ENCODE measurements at places on chromosomes 5 and 9. TPM values are rescaled to one million over a fixed set of nuclear protein-coding genes. Genes with fewer than 3 reads are reported as not detected.

GRIA1 gene
- 0.31 TPM for total RNA-seq

PCDHA1 gene
- 0.24 TPM for total RNA-seq

DAB2 gene
- total RNA-seq = 227 TPM

GARIN3 gene
- total RNA-seq = not detected

CCDC183 gene
- total RNA-seq = 0.27 TPM

SHISAL2B gene
- total RNA-seq = not detected

FREM1 gene
- not detected for total RNA-seq

DNAH5 gene
- total RNA-seq = 1.5 TPM

IL33 gene
- not detected for total RNA-seq

BHMT2 gene
- total RNA-seq = not detected

GCNT1 gene
- total RNA-seq = 23.8 TPM

CDH18 gene
- 0.38 TPM for total RNA-seq

NDST1 gene
- 146 TPM for total RNA-seq

DMRTA1 gene
- not detected for total RNA-seq

B4GALT7 gene
- 44.7 TPM for total RNA-seq

PRSS3 gene
- total RNA-seq = 32.3 TPM

SLC6A7 gene
- not detected for total RNA-seq

NR4A3 gene
- total RNA-seq = 2.4 TPM

DNM1 gene
- total RNA-seq = 38.2 TPM

SLC35D2 gene
- 16.5 TPM for total RNA-seq

GMCL2 gene
- total RNA-seq = not detected

AK8 gene
- total RNA-seq = not detected

TAF11L4 gene
- total RNA-seq = not detected

REEP2 gene
- total RNA-seq = 36.6 TPM

MZB1 gene
- total RNA-seq = not detected

GAS1 gene
- total RNA-seq = 5.2 TPM

PPP1R2B gene
- not detected for total RNA-seq

SELENOP gene
- not detected for total RNA-seq

DOCK8 gene
- 0.05 TPM for total RNA-seq

FBP2 gene
- total RNA-seq = not detected

LCN9 gene
- not detected for total RNA-seq

ST6GALNAC4 gene
- 22.9 TPM for total RNA-seq

BTNL3 gene
- not detected for total RNA-seq

CDC20B gene
- total RNA-seq = 0.20 TPM

RBM27 gene
- total RNA-seq = 17.0 TPM

C5orf52 gene
- not detected for total RNA-seq

HTR1A gene
- total RNA-seq = not detected

DBH gene
- not detected for total RNA-seq

CDH12 gene
- not detected for total RNA-seq

EPB41L4B gene
- 0.34 TPM for total RNA-seq

Data from HFFc6 (cell line).